ENCODE measurements at places on chromosomes 1 and 21.

GRCh38 chr1:83999316-83999819, 436 bp upstream of the TTLL7 start:
- peak; percentile 92 for DNase-seq

- DNase-seq, result no peak
Observed at GRCh38 chr1:180778782-180779398, 133.8 kb upstream of the KIAA1614 start.

DNA sequence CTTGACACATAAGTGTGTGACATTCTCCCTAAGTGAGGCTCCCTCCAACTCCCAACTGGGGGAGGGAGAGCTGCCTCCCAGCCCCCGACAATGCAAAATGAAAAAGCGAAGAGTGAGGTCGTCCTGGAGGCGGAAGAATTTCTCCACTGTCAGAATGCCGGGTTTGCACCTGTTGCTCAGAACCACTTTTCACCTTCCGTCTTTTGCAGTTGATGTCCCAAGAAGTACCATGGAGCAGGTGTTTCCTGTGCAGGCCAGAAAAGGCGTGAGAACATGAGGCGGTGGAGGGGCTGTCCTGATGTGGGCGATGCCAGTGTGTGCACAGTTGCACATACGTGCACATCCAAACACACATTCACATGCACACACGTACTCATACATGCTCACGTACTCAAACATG, 158.6 kb upstream of the AJAP1 start:
- DNase-seq, result no peak

DNA sequence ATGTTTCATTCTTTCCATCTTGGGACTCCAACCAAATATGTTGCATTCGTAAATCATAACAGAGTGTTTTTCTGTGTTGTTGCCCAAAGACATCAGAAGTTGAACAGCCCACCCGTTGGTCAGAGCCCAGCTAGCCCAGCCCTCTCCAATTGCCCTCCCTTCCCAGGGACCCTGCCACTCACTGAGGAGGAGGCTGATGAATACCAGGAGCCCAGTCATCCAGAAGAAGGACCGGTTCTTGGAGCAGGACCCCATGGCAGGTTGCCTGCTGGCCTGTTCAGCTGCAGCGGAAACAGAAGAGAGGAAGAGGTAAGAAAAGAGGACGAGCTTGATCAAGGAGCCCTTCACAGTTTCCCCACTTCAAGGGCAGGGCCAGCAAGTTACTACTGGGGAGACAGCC, 172.2 kb upstream of the ETV3 start:
- no peak for DNase-seq

- DNase-seq, result no peak
Observed at GRCh38 chr1:19083081-19083480, 126.6 kb upstream of the IFFO2 start.

DNA sequence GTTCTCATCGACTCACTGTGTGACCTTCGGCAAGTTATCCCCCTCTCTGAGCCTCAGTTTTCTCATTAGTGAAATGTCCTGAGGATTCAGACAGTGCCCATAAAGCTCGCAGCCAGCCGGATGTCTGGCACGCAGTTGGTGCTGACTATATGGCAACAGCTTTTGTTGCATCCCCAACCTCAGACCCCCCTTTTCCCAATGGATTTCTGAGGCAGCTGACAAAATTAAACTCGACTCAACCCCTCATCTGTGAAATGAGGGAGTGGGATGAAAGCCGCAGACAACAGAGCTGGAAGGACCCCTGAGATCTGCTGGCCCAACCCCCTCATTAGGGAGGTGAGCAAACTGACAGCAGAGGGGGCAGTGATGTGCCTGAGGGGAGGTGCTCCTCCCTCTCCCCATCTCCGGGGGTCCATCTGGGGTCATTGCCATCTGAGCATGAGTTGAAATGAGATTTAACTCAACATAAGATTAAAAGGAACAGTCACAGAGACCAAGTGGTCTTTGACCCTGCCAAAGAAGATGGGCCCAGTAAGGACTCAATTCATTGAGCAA, 40.4 kb downstream of the NKAIN1 start:
- no peak for DNase-seq

- no peak for DNase-seq
Observed at GRCh38 chr1:19433719-19433998, 51.7 kb downstream of the CAPZB start.

GRCh38 chr1:153790966-153791647, 15.9 kb downstream of the SLC27A3 start:
- DNase-seq, result no peak

DNA sequence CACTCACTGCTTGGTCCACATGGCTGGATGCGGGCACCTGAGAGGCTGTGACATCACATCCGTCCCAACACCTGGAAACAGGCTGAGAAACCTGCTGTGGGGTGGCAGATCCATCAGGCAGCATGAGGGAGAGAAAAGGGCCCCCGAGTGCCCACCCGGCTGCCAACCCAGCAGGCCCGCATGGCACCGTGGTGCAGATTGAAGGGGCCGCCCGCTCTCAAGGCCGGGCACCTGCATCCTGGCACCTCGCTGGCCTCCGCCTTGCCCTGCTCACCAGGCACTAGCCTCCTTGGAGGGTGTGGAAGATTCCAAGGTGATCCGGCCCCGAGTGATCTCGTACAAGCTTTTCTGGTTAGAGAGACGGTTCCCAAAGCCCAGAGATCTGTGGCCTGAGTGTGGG, 110.5 kb downstream of the PRDM16 start:
- DNase-seq, result no peak

DNA sequence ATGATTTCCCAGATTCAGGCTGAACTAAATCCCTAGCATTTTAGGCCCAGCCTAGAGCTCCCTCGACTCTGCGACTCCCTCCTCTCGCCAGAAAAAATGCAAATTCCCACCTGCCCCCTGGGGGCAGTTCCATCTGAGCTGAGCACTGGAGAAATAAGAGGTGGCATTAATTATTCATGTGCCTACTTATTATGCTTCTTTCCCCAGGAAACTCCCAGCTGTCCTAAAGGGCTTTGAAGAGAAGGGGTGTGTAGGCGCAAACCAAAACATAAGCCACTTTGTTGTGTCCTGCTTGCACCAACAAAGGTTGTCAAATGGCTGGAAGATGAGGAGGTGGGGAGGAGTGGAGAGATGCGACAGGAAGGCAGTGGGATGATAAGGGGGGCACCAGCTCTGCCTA, 41.4 kb upstream of the GOLT1A start:
- no peak for DNase-seq

GRCh38 chr1:91784191-91784590, 101.8 kb downstream of the TGFBR3 start:
- DNase-seq, result no peak

GRCh38 chr1:105914403-105914802, 1142.1 kb upstream of the PRMT6 start:
- no peak for DNase-seq

GRCh38 chr1:241396747-241397681, 40.0 kb upstream of the RGS7 start:
- no peak for DNase-seq

GRCh38 chr1:41169799-41170180, 72.3 kb downstream of the SCMH1 start:
- DNase-seq, result no peak

GRCh38 chr21:36023092-36023480, 37.2 kb downstream of the SETD4 start:
- no peak for DNase-seq

GRCh38 chr1:184101141-184101540, 49.6 kb downstream of the TSEN15 start:
- no peak for DNase-seq

- DNase-seq, result peak; percentile 87
Observed at GRCh38 chr1:109532365-109533136, 7.1 kb upstream of the GPR61 start.

GRCh38 chr1:225644666-225645065, 8.3 kb downstream of the ENAH start:
- DNase-seq, result no peak

GRCh38 chr1:179926850-179927205, 27.8 kb upstream of the CEP350 start:
- DNase-seq, result no peak

DNA sequence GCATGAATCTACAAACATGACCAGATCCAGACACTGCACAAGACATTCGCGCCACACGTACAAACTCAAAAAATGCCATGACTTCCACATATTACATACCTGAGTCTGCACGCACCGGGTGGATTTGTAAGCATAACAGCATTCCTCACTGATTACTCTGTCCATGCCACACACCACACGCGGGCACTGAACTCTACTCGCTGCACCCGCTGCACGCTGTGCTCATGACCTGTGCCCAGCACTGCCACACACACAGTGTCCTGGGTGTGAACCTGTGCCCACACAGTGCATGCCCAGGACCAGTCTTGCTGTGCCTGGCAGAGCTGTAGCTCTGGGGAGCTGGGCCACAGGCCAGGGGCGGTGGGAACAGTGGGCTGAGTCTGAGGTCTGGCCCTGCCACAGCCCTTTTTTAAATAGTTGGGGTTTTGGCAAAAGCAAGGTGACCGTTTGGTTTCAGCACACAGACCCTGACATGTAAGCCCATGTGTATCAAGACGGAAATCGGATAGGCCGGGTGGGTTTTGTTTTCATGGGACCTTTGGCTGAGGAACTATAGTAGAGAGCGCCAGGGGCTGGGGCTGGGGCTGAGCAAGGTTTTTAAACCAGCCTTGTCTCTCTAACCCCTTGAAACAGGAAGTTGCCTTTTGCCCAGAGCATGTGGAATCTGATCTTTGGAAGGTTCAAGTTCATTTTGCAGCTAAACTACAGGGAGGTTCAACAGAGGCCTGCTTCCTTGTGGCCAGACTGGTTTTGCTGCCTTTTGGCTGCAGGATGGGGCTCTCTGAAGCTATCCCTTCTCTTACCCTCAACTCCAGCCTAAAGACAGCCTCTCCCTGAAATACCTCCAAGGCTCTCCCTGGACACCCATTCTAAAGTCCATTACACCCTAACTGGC, 12.3 kb upstream of the GOLT1A start:
- no peak for DNase-seq

DNA sequence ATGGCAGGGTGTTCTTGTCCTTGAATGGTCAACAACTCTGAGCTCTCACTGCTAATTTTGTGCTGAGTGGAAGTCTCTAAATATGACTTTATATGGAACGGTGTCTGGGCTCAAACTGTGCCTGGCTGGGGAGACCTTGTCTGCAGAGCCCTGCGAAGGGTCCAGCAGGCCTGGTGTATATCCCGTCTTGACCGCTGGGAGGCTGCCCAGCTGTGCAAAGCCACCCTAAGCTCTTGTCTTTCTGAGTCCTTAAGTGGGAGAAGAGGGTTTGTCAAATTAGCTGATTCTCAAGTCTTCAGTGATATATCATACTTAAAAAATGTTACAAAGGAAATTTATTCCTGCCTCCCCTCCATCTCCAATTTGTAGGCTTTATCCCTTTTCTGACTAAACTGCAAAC, 198.7 kb downstream of the KCNJ6 start:
- no peak for DNase-seq

DNA sequence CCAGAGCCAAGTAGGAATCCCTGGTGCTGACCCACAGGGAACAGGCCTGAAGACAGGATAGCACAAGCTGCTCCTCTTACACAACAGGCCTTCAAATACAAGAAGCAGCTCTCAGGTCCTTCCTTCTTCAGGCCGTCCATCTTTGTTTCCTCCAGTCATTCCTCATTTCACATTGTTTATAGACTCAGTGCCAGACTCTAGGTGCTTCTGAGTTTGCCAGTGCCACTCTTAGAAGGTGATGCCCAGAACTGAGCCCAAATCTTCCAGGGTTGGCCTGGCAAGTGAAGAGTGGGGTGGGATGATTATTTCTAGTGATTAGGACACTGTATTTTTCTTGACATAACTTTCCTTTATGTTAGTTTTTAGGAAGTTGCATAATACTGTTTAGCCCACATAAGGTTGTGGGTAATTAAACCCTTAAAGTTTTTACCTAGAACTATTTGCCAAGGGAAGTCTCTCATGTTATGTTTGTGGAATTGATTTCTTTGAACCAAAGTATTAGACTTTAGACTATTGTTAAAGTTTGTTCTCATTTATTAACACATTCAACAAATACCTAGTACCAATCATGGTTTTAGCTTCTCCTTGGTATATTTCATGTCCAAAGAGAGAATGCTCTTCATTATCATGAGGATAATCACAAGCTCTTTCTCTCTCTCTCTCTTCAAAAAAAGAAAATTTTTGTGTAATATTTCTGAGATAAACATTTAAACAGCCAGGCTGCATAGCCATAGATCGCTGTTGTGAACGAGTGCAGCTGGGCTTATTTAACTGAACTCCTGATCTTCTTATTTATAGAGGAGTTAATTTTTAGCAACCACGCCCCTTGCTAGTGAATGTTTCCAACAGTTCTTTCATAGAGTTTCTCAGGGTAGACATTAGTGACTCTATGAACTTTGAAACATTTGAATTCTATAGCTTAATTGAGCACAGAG, 47.7 kb downstream of the PGM1 start:
- DNase-seq, result no peak

DNA sequence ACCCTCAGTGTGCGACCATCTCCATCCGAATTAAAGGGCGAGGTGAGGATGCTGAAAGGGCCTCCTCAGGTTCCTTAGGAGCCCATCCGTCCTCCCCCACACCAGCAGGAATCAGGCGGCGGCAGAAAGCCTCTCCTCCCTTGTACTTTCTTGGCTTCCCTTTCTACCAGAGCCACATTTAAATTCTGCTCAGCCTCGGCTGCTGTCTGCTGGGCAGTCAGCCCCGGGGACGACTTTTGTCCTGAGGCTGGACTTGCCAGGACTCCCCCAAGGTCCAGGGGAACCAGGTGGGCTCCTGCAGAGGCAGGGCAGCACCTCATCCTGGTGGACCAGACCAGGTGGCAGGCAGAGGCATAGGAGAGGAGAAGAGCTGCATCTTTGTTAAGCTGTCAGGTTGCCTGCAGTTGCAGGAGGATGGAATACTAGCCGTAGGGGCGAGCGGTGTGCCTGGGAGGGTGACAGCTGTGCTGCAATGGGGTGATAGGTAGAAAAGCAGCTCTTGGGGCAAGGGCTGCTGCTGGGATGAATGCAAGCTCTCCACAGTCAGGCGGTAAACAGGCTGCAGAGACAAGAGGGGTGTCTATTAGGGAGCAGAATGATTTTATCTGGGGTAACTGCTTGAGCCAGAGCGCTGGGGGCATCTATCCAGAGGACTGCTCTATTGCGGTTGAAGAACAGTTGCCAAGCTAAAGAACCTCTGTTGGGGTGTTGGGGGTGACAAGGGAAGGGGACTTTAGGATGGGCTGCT, 46.2 kb upstream of the WASF2 start:
- DNase-seq, result peak; percentile 66

- DNase-seq, result no peak
Observed at GRCh38 chr1:64176659-64177058, 26.8 kb upstream of the UBE2U start.

- no peak for DNase-seq
Observed at GRCh38 chr1:223842784-223843183, 3.0 kb downstream of the TP53BP2 start.

- peak; percentile 43 for DNase-seq
Observed at GRCh38 chr1:115545791-115546733, 95.7 kb upstream of the VANGL1 start.

GRCh38 chr1:179197690-179198297, 31.7 kb downstream of the ABL2 start:
- DNase-seq, result no peak
